ENCODE measurements at places on chromosomes 13 and 19.

GRCh38 chr19:55520691-55521292, 16.1 kb downstream of the SBK2 start:
- no peak for DNase-seq

DNA sequence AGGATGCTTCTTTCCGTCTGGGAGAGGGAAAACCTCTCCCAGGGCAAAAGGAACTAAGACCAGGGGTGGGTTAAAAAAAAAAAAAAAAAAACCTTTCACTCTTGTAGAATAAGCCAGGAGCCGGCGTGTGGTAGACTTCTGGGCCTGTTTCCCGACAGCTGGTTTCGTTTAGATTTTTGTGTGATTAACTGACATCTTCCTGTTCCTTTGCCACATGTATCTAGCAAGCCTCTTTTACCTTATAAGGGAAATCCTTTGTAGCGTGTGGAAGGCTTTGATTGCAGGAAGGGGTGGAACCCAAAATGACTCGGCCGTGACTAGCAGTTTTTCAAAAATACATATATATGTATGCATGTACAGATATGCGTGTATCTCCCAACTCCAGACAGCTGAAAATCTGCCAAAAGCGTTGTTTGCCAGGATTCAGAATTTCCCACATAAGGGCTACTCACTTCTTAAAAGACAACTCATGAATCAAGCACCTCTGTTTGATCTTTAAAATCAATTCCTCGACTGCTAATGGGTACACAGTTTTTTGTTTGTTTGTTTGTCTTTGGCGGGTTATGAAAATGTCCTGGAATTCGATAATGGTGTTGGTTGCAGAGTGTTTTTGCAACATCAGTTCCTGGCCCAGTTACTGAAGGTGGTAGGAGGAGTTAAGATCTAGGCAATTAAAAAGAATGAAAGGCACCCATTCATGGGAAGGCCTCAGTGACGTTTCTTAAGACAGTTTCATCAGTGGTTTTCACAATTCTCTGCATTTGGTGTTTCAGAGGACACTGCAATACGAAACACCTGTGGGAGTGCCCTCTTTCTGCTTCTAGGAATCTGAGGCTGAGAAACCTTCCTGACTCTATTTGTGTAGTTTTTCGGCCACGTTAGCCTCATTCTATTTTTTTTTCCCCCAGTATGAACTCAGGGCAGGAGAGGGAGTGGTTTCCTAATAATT, 2.7 kb downstream of the TPM4 start:
- peak; percentile 49 for DNase-seq

DNA sequence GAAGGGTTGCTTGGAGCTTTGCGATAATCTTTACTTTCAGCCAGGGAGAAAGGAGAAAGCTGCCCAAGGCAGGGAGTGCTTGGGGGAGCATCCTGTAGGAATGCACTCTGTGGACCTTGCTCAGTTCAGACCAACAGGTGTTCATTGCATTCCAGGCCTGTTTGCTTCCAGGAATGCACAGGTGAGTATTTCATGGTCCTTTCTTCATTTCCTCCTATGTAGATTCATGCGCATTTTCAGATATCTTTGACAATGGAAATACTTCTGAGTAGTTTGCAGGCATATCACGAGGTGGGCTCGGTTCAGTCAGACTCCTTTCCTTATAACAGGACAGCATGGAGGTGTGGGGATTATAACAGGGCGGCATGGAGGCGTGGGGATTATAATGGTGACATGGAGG, 254.8 kb downstream of the FGF9 start:
- DNase-seq = no peak

DNA sequence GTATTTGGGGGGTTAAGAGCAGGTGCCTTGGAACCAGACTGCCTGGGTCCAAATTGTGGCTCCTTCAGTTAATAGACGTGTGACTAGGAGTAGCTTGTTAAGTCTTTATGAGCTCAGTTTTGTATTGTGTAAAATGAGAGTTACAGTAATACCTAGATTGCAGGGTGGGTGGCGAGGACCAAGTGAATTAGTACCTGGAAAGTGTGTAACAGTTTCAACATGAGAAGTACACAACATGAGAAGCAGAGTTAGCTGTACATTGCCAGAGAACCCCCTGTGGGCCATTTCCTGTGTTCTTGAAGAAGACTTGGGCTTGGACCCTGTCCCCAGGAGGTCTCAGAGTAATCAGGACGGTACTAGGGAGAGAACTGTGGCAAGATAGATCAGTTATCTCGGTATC, 36.8 kb downstream of the PPP2R1A start:
- DNase-seq = no peak

- DNase-seq = no peak
Measured at GRCh38 chr13:67353031-67353430, 122.9 kb upstream of the PCDH9 start.

DNA sequence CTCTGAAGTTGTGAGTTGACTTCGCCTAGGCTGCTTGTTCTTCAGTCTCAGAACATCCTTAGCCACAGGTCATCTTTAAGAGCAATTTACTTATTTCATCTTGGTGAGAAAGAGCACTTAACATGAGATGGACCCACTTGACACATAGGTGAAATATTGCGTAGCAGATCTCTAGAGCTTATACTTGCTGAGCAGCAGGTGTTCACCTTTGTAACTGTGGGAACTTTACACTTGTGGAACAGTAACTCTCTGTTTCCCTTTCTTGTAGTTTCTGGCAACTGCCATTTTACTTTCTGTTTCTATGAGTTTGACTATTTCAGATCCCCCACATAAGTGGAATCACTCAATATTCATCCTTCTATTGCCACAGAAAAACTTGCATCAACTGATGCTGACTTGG, 95.7 kb downstream of the SLC10A2 start:
- DNase-seq = no peak

DNA sequence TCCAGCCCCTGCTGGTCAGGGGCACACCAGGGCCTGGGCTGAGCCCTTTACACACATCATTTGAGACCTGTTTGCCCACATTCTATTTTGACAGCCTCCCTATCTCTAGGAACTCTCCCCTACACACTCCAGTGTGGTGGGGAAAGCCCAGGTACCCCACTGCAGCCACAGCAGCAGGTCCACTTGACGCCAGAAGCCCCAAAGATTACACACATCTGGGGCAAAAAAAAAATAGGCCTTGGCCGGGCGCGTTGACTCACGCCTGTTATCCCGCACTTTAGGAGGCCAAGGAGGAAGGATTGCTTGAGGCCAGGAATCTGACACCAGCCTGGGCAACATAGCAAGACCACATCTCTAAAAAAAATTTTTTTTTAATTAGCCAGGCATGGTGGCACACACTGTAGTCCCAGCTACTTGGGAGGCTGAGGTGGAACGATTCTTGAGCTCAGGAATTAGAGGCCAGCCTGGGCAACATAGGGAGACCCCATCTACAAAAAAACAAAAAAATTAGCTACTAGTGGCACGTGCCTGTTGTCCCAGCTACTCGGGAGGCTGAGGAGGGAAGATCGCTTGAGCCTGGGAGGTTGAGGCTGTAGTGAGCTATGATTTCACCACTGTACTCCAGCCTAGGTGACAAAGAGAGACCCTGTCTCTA, 18.0 kb upstream of the CD22 start:
- DNase-seq = no peak

DNA sequence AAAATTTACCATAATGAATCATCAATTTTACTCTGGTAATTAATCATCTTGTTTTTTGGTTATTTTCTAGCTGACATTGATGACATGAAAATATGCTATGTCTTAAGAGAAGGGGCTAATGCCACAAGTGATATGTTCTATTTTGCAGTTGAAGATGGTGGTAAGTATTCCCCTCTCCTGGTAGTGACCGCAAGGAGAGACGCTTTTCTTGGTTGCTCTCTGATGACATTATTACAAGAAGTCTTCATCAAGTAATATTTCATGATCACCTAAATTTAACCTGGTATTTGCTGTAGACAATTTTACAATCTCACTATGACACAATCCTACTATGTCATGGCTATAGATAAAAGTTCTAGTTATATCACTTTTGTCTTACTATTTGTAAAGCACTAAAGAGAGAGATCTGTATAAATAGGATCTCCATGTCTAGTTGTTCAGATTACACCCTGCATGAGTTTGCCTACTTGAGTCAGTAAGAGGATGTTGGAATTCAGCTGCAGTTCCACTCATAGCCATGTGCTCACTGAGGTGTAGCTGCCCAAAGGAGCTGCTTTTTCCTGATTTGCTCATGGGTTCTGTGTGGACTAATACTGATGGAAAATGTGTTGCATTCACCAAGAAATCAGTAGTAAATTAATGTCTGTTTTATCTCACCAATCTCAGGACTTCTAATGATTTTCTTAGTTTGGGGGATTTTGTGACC, 10.9 kb downstream of the FREM2 start:
- no peak for DNase-seq

- no peak for DNase-seq
Measured at GRCh38 chr13:23570921-23571315, 706 bp downstream of the TNFRSF19 start.

DNA sequence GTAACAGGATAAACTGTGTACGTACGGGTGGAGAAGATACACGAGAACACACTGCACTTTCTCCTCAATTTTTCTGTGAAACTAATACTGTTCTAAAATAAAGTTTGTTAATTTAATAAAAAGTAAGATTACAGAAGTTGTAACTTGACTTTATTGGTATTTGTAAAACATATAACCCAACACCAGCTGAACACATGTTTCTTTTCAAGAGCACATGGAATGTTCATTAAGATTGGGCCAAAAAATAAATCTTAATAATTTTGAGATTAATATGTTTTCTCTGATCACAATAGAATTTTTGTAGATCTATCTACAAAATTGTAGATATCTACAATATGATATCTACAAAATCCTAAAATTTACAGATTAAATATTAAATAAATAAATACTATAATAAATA, 55.1 kb upstream of the ZNF599 start:
- DNase-seq = no peak

GRCh38 chr19:17450264-17451075, 2.0 kb upstream of the TMEM221 start:
- no peak for DNase-seq

GRCh38 chr19:45999653-46000121, 4.4 kb downstream of the CCDC61 start:
- DNase-seq = no peak

- DNase-seq = no peak
Measured at GRCh38 chr13:74306496-74306895, 172.3 kb upstream of the KLF12 start.

- no peak for DNase-seq
Measured at GRCh38 chr13:63696055-63696454, 2280.4 kb upstream of the PCDH20 start.

- no peak for DNase-seq
Measured at GRCh38 chr19:24052811-24053210, 34.2 kb upstream of the ZNF254 start.

DNA sequence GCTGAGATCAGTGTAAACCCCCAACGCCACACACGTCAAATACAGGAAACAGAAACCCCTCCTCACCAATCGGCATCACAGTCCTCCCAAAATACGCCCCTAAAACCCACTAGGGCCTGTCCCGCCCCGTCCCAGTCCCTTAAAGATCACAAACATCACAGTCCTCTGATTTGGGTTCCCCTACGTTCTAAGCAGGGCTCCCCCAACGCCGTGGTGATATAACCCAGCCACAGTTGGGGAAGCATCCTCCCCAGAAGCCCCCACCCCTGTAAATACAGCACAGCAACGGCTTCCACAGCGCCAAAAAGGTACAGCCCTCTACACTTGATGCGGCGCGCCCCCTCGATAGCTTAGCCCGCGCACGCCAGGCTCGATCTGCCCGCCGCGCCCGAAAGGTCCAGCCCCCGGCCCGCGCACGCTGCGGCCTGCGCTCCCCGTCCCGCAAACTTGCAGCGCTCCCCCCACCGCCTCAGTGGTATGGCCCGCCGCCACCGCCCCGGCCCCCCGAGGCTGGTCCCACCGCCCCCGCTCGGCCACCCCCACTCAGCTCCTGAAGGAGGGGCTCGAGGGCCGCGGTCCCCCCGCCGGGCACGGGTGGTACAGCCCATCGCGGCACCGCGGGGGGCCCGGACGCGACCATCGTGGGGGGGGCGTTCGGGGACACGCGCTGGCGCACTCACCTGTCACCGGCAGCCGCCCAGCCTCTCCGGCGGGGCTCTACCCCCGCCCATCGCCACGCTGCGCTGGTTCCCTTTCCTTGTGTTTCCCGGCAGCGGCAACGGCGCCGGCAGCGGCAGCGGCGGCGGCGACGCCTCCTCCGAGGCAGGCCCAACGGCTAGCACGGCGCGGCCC, at the start of gene AKT2:
Gene AKT2, minus strand, starts transcription at position 845 of the 852 bp plus-strand sequence. CDS start 20,078 bp downstream, outside the sequence.
- peak; percentile 58 for DNase-seq

All from T-helper 1 cell (primary cell).